ENCODE measurements at places on chromosomes 7 and 10. TPM values are rescaled to one million over a fixed set of nuclear protein-coding genes. Genes with fewer than 3 reads are reported as not detected.

DNA sequence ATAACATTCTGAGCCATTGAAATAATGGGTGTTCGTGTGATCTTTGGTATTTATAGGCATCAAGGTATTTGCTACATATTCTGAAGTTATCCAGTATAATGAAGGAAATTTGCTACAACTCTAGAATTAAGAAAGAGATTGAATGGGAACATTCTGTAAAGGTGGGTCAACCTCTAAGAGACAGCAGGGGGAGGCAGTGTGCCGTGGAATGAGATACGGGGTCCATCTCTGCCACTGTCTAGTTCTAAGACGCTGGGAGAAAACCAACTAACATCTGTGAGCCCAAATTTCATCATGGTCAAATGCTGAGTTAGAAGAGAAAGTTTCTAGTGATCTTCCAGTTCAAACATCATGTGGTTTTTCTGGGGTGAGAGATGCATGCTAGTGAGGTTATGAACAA lies 368.9 kb downstream of the SORCS1 start:
- DNase-seq: no peak

DNA sequence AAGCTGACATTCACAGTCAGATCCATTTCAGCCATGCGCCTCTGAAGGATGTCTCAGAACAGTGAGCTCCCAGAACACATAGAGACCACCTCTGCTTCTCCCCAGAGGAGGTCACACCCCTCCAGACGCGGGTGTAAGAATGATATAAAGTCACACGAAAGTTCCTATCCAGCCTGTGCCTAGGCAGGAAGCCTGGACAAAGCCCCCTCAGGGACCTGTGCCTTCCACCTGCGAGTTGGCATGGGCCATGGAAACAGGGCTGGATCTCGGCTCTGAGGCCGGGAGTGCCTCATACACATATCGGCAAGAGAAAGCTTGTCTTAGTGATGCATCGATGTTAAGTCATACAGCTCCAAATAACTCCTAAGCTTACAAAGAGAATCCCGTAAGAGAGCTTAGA lies 5.0 kb downstream of the VIPR2 start:
- no peak for DNase-seq

GRCh38 chr7:42763137-42763551 lies 148.7 kb downstream of the C7orf25 start:
- no peak for DNase-seq

DNA sequence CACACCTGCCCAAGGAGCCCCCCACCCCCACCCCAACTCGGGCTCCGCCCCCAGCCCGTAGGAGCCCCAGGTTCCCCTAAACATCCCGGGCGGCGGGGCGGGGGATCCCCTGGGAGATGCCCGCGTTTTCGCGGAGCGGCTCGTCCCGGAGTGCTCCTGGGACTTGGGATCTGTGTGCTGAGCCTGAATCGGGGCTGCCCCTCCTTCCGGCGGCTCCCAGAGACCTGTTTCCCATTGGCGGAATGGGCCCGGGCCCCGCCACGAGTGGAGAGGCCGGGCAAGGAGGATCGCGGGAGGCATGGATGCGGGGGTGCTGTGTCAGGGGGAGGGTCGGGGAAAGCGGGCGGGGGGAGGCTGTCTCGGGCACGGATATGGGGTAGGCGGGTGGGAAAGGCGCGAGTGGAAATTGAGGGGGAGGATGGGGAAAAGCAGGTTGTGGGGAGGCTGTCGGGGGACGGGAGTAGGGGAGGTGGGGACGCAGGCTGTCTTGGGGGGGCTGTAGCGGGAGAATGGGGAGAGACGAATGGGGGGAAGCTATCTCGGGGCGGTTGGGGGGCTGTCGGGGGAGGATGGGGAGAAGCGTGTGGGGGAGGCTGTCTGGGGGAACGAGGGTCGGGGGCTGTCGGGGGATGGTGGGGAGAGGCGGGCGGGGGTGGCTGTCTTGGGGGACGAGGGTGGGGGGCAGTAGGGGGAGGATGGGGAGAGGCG lies 572 bp upstream of the BHLHA15 start:
- DNase-seq: no peak

DNA sequence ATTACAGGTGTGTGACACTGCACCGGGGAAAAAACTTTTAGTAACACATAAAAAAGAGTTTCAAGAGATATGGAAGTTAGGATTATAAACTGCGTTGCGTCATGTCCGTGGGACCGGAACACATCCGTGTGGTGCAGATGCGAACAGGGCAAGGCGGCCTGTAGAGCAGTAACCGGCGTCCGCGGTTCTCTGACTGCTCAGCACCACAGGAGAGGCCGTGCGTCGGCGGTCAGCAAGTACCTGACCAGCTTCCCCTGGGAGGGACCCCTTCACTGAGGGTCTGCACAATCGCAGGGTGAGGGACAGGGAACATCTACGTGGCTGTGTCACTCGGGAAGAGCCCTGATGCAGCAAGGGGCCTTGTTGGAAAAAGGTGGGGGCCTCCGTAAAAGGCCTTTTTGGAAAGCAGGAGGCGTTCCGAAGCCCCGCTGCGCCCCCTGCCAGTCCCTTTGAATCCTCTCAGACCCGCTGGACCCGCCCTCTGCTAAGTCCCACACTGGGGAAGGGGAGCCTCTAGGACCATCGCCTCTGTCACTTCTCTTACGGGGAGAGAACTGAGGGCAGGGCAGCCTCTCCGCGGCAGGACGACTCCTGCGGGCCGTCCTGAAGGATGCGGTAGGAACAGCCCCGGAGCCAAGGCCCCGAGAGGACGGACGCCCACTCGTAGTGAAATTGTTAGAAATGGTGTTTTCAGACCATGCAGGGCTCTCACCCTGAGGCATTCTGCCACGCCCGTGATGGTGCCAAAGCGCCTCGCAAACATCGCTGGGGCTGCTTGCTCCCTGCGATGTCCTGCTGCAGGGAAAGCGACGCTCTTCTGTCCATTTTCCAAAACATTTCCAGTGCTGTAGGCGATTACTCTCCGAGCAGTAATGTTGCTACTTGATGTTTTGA lies 771.6 kb upstream of the COBL start:
- no peak for DNase-seq

Gene PLCE1
- total RNA-seq: 16.3 TPM

DNA sequence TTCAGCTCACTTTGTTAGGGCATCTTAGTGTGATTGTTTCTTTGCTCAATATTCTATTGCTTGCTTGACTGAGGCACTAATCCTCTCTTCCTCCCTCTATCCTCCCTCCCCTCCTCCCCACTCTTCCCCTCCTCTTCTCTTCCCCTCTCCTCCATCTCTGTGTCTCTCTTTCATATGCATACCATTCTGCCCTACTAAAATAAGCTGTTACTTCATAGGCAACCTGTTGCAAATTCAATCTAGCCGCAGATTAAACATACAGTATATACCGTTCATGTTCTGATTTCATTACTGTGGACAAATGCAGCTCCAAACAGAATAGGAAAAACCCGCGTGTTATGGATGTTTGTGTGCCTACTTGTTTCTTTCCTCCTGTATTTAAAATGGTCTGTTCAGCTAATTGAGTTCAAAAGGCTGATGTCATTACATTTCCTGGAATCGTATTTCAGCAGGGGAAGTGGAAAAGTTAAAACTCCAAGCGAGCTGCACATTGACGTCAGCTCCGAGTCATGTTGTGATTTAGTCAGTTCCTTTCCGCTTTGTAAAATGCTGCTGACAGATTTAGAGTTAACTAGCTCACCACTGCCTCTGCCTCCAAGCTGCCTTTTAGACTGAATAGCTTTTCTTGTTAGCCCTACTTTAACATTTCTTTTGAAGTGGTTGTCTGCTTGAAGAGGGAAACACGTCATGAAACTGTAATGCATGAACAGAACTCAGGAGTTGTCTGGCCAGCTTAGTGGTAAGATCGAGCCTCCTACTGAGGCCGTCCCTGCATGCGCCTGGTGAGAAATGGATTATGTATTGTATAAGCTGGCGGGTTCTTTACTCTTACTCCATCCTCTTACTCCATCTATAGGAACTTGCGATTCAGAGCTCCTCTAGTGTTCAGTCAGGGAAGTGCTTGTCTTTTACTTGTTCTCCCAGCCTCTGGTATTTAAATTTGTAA lies 69.0 kb downstream of the CREM start:
- DNase-seq: no peak

GRCh38 chr10:101961591-101962498 lies 94.1 kb downstream of the ARMH3 start:
- no peak for DNase-seq

Gene DNAAF5
- total RNA-seq: 31.2 TPM

Gene PAPSS2
- 32.8 TPM for total RNA-seq

Gene CTAGE4
- not detected for total RNA-seq

Gene MICU1
- 46.5 TPM for total RNA-seq

GRCh38 chr10:129199826-129200225 lies 267.2 kb upstream of the MGMT start:
- DNase-seq: no peak

Gene HOGA1
- total RNA-seq: 22.9 TPM

- no peak for DNase-seq
These were observed 1.3 kb downstream of the ZNF503 start for GRCh38 chr10:75400163-75400770.

- DNase-seq: no peak
These were observed 11.1 kb upstream of the ACSL5 start for GRCh38 chr10:112362833-112363232.

DNA sequence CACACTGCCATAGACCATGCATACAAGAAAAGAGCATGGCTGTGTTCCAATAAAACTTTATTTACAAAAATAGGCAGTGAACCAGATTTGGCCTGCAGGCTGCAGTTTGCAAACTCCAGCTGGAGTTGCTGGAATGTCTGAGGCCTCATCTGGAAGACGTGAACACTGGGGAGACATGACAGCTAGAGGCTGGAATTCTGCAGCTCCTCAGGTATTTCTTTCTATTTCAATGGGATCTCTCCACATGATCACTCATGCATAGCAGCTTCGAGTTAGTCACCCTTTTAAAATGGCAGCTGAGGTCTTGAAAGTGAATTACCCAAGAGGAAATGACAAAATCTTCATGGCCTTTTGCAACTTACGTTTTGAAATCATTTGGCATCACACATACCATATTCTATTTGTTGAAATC lies 52.6 kb upstream of the BET1 start:
- DNase-seq: no peak

GRCh38 chr7:28458732-28459131 lies 46.4 kb downstream of the CREB5 start:
- DNase-seq: no peak

DNA sequence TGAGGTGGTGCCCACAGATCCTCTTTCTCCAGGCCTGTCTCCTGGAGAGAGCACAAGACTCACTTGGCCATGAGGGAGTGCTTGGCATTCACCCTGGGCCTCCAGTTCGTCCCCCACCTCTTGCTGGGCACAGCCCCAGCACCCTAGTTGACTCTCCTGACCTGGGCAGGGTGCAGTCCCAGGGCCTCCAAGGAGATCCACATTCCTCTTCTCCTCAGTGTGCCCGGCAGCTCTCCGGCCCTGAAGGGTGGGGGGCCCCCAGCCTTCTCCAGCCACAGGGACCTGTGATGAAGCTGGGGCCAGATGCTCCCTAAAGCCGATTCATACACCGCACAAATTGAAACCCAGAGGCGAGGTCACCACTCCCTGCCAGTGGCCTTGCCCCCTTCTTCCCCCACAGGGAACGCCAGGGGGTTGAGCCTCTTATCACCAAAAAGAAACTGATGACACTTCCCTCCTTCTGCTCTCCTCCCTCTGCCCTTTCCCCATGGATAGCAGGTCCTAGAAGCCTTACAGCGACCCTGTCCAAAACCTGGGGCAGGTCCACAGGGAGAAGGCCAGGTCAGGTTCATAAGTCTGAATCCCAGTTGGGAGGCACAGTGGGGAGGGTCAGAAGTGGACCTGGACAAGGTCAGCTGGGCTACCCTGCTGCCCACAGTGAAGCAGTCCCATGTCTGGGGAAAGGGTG lies 3.1 kb downstream of the EN2 start:
- DNase-seq: no peak

DNA sequence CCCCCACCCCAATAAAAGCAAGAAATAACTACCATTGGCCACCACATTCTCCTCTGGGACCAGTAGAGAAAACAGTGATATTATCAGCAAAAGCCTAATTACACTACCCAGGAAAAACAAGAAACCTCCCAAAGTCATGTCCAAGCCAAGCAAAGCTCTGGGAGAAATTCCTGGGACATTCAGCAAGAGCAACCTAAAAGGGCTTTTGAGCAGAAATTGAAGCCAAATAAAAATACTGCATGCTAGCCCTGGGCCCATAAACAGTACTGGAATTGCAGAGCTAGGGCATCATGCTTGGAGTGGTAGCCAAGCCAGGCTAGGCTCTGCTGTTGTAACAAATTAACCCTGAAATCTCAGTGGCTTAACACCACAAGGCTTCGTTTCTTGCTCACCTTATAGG lies 347.9 kb downstream of the LRMDA start:
- no peak for DNase-seq

DNA sequence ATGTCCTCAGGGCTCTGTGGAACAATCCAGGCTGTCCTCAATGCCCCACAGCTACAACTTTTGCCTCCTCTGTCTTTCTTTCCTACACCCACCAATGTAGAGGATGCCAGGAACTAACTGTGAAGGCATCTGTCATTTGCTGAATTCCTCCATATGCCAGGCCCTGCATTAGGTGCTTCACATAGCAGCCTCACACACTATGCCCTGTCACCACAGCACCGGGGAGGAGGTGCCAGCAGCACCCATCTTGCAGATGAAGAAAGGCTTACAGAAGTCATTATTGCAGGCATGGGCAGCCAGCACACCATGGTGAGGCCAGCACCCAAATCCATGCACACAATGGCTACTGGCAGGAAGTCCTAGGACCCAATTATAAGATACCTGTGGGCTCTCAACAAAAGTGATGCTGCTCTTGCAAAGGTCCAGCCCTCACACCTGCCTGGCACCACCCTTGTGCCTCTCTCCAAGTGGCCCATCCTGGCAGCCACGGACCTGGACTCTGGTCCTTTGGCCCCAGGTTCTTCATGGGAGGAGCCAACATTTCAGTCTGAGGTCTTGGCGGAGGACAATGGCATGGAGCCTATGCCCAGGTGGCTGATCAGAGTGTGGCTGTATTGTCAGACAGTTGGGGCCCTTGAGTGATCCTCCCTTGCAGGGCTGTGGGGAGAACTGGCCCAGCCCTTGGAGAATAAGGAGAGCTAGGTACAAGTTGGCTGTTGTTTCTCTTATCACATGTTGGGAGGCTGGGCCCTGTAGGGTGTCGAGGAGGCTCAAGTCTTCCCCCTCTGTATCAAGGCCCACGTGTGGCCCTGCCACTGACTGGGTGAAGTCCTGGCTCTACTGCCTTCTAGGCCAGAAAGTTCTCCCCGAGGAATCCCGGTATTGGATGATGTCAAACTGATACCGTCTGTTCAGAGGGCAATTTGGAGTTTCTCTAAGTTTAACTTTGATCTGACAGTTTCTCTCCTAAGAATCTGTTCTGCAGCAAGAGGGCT lies 14.4 kb upstream of the MYL7 start:
- no peak for DNase-seq

DNA sequence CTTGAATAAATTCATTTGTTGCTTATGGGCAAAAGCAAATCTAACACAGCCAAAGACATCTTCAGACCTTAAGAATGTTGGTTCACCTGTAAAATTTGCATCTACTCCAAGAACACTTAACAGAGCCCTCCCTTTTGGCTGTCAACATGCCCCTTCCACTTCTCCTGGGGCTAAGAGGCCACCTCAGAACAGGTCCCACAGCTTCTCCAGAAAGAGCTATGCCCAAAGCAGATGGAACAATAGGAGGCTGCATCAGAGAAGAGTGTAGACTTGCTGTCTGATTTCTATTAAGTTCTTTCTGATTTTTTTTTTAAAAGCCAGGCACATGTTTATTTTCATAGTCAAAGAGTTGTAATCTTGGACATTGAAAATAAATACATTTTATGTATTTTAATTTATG lies 26.1 kb upstream of the TRIL start:
- DNase-seq: no peak

GRCh38 chr10:94251568-94251967 lies 111.2 kb downstream of the NOC3L start:
- no peak for DNase-seq

Gene PNLIPRP2
- total RNA-seq: 4.1 TPM
